ENCODE measurements at places on chromosomes 3 and 15. TPM values are rescaled to one million over a fixed set of nuclear protein-coding genes. Genes with fewer than 3 reads are reported as not detected.

The IL12A gene
- 0.47 TPM for total RNA-seq

The ADAMTSL3 gene
- total RNA-seq, result 4.9 TPM

The GPD1L gene
- 18.4 TPM for total RNA-seq

The BCL2A1 gene
- total RNA-seq, result 0.19 TPM

The TMEM44 gene
- total RNA-seq, result 76.4 TPM
